ENCODE measurements at places on chromosomes 3 and 15. TPM values are rescaled to one million over a fixed set of nuclear protein-coding genes. Genes with fewer than 3 reads are reported as not detected.

ABTB1 gene
- total RNA-seq: 8.2 TPM

MB21D2 gene
- total RNA-seq: 5.6 TPM

ROPN1 gene
- total RNA-seq: not detected

TMEM212 gene
- not detected for total RNA-seq

All from fibroblast of the aortic adventitia (primary cell).